ENCODE measurements at places on chromosomes 2 and 18. TPM values are rescaled to one million over a fixed set of nuclear protein-coding genes. Genes with fewer than 3 reads are reported as not detected.

DNA sequence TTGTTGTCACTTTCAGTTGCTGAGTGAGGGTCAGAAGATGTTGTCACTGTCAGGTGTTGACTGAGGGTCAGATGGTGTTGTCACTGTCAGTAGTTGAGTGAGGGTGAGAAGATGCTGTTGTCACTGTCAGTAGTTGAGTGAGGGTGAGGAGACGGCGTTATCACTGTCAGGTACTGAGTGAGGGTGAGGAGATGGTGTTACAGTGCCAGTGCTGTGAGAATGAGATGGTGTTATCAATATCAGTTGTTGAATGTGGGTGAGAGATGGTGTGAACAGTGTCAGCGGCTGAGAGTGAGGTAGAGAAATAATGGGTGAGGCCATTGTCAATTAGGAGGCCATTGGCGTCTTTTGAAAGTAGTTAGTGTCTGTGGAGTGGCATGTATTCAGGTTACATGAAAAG, 1.6 kb upstream of the ATP9B start:
- peaks cover 20% of the 10 kb centered on the region for H3K27me3 ChIP-seq
- peak overlapping the region; percentile 16 for H3K27ac ChIP-seq
- H3K4me1 ChIP-seq: peaks cover 14% of the 10 kb centered on the region
- peak overlapping the region; percentile 91 for H3K4me3 ChIP-seq
- DNase-seq: no peak
- H3K36me3 ChIP-seq: peaks cover 22% of the 10 kb centered on the region

- H3K27me3 ChIP-seq: peaks cover 6% of the 10 kb centered on the region
- peaks cover 5% of the 10 kb centered on the region for H3K36me3 ChIP-seq
- no peak for DNase-seq
- peaks cover 3% of the 10 kb centered on the region for H3K4me1 ChIP-seq
These were observed 3.4 kb upstream of the ASNSD1 start for GRCh38 chr2:189657867-189658266.

- peaks cover 11% of the 10 kb centered on the region for H3K4me1 ChIP-seq
- H3K36me3 ChIP-seq: peaks cover 4% of the 10 kb centered on the region
- peaks cover 6% of the 10 kb centered on the region for H3K27me3 ChIP-seq
These were observed 39.7 kb downstream of the RHOB start for GRCh38 chr2:20486571-20486970.

DNA sequence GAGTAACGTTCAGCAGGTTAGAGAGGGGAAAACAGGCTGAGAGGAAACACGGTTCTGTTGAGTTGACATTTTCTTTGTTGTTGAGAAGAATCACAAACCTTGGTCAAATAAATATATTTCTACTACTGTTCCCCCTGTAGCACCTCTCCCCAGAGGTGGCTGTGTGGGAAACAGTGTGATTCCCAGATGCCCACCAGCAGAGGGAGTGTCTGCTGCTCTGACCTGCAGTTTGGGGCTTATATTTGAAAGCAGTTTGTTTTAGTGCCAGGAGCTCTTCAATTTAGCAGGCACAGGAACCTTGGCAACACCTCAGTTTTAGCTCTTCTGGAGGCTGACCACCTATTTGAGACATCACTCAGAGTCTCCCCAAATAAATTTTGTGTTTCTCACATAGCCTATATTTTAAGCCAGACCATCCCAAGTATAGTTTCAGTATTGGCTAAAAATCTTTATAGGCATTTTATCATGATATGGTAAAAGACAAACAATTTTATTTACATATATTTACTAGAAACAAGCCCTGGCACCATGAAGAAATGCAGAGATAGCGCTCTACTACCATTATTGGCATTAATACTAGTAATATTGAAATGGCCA, 75.7 kb downstream of the PIK3C3 start:
- H3K27ac ChIP-seq: no peak overlapping the region
- H3K4me1 ChIP-seq: no peaks in the 10 kb centered on the region
- H3K36me3 ChIP-seq: peaks cover 6% of the 10 kb centered on the region
- H3K4me3 ChIP-seq: no peak overlapping the region
- no peaks in the 10 kb centered on the region for H3K27me3 ChIP-seq
- peak; percentile 56 for DNase-seq

DNA sequence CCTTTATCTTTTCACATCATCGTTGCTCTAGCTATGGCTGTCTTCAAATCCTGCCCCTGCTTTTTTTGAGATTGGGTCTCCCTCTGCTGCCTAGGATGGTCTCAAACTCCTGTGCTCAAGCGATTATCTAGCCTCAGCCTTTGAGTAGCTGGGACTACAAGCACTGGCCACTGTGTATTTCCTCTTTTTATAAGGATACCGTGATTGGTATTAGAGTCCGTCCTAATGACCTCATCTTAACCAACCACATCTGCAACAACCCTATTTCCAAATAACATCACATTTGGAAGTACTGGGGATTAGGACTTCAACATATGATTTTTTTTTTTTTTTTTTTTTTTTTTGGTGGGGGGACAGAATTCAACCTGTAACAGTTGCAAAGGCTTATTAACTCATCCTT, 9.1 kb downstream of the RESP18 start:
- H3K4me3 ChIP-seq: no peak overlapping the region
- no peak overlapping the region for H3K27ac ChIP-seq
- H3K4me1 ChIP-seq: no peaks in the 10 kb centered on the region
- no peaks in the 10 kb centered on the region for H3K36me3 ChIP-seq

GRCh38 chr2:187003038-187003554, 154.1 kb upstream of the ZSWIM2 start:
- H3K27ac ChIP-seq: no peak overlapping the region
- H3K4me3 ChIP-seq: no peak overlapping the region
- H3K4me1 ChIP-seq: no peaks in the 10 kb centered on the region
- H3K27me3 ChIP-seq: no peaks in the 10 kb centered on the region
- H3K36me3 ChIP-seq: peaks cover 12% of the 10 kb centered on the region

- peaks cover 3% of the 10 kb centered on the region for H3K36me3 ChIP-seq
- no peak for DNase-seq
- no peak overlapping the region for H3K4me3 ChIP-seq
- H3K27me3 ChIP-seq: no peaks in the 10 kb centered on the region
These were observed 9.4 kb downstream of the SH3RF3 start for GRCh38 chr2:109138449-109138848.

- H3K4me3 ChIP-seq: no peak overlapping the region
- H3K27ac ChIP-seq: peak overlapping the region; percentile 76
- H3K36me3 ChIP-seq: peaks cover 6% of the 10 kb centered on the region
- peaks cover 4% of the 10 kb centered on the region for H3K27me3 ChIP-seq
- DNase-seq: no peak
- H3K4me1 ChIP-seq: peaks cover 10% of the 10 kb centered on the region
These were observed 45.8 kb downstream of the PTPN2 start for GRCh38 chr18:12838178-12838634.

DNA sequence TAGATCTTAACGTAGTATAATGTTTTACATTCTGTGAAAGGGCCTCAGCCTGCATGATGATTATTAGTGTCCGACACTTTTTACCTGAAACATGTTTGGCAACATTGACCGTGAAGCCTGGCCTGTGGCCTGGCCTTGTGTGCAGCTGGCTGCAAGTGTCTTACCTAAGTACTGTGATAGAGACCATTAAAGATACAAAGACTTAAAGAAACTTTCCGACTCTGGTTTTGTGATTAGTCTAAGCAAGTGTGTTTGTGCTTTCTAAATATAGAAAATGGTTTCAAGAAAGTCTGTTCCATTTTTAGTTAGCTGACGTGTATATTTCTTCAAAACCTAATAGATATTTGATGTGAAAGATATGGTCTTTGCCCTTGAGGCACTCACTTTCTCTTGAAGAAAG, 601.8 kb downstream of the LRP1B start:
- H3K27ac ChIP-seq: no peak overlapping the region
- H3K4me3 ChIP-seq: no peak overlapping the region
- no peaks in the 10 kb centered on the region for H3K36me3 ChIP-seq
- H3K4me1 ChIP-seq: peaks cover 4% of the 10 kb centered on the region
- H3K27me3 ChIP-seq: no peaks in the 10 kb centered on the region

- no peaks in the 10 kb centered on the region for H3K36me3 ChIP-seq
- peaks cover 3% of the 10 kb centered on the region for H3K27me3 ChIP-seq
- H3K4me3 ChIP-seq: no peak overlapping the region
- H3K4me1 ChIP-seq: peaks cover 3% of the 10 kb centered on the region
- no peak for DNase-seq
- no peak overlapping the region for H3K27ac ChIP-seq
These were observed 4.6 kb downstream of the B3GNT7 start for GRCh38 chr2:231399853-231400680.

- H3K36me3 ChIP-seq: peaks cover 4% of the 10 kb centered on the region
- no peaks in the 10 kb centered on the region for H3K27me3 ChIP-seq
- no peak for DNase-seq
- peaks cover 16% of the 10 kb centered on the region for H3K4me1 ChIP-seq
- H3K27ac ChIP-seq: no peak overlapping the region
- no peak overlapping the region for H3K4me3 ChIP-seq
These were observed 144.3 kb downstream of the VAPA start for GRCh38 chr18:10057894-10058791.

GRCh38 chr2:20115902-20116301, 64.5 kb upstream of the LAPTM4A start:
- peaks cover 4% of the 10 kb centered on the region for H3K36me3 ChIP-seq
- no peak overlapping the region for H3K27ac ChIP-seq
- H3K27me3 ChIP-seq: peaks cover 6% of the 10 kb centered on the region
- H3K4me3 ChIP-seq: no peak overlapping the region
- H3K4me1 ChIP-seq: peaks cover 21% of the 10 kb centered on the region

DNA sequence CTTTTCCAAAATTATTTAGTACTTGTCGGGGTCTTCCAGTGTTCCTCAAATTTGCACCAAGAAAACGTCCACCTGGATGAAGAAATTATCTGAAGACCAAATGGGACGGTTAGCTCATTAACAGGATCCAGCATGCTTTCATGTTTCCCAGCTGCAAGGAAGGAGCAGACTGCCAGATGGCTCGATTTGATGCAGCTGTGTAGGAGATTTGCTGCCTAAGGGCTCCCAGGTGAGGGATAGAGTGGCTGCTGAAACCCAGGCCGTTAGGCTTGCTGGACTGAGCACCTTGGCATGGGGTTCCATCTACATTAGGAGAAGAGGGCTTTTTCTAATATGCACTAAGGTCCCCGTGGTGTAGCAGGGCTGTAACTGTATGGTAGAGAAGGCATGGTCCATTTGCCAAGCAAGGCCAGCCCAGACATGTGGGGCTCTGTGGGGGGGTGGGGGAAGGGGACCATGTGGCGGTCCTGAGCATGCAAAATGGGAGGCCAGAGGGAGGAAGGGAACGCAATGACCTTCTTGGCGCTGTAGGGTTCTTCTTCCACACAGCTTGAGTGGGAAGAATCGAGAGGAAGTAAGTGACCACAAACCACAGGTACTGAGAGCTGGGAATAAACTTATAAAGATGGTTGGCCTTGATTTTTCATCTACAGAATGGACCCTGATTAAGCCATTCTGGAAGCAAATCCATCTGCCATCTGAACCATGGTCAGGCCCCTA, 144.0 kb downstream of the TMEM163 start:
- peaks cover 11% of the 10 kb centered on the region for H3K27me3 ChIP-seq
- peaks cover 11% of the 10 kb centered on the region for H3K36me3 ChIP-seq

- H3K27ac ChIP-seq: no peak overlapping the region
- no peak overlapping the region for H3K4me3 ChIP-seq
- H3K36me3 ChIP-seq: no peaks in the 10 kb centered on the region
- H3K4me1 ChIP-seq: no peaks in the 10 kb centered on the region
These were observed 96.2 kb downstream of the MEIS1 start for GRCh38 chr2:66531155-66531554.

- H3K27ac ChIP-seq: no peak overlapping the region
- peaks cover 32% of the 10 kb centered on the region for H3K36me3 ChIP-seq
- H3K4me3 ChIP-seq: no peak overlapping the region
- H3K4me1 ChIP-seq: peaks cover 23% of the 10 kb centered on the region
- no peak for DNase-seq
These were observed 10.2 kb upstream of the TTC27 start for GRCh38 chr2:32617599-32618189.

- no peak overlapping the region for H3K27ac ChIP-seq
- DNase-seq: no peak
- no peaks in the 10 kb centered on the region for H3K36me3 ChIP-seq
- no peaks in the 10 kb centered on the region for H3K27me3 ChIP-seq
These were observed 254.1 kb downstream of the IKZF2 start for GRCh38 chr2:212897296-212897695.

DNA sequence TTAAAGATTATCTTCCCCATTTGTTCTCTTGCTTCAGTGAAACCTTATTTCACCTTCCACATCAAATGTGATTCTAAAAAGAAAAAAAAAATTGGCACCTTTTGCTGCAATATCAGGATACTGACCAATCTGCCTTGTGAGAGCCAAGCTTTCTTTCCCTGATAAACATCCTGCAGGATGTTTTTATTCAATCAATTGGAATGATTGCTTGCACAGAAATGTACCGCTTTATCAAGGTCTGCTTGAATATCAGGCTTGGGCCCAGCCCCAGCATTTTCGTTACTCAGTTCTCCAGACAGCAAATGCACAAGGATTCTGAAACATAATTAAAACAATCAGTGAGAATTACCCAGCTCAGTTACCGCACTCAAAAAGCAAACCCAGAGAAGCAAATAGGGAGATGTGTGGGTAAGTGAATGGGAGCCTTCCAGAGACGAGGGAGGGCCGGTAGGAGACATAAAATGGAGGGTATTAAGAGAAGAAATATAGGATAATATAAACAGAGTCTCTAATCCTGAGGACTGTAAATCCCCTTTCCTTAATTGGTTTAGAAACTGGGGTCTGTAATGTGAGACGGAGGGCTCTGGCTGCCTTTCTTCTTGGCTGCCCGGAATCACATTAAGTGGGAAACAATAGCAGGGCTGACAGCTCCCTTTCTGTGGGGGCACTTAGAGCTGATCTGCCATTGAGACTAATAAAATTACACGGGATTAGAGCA, 291.8 kb downstream of the ICOS start:
- no peak overlapping the region for H3K4me3 ChIP-seq
- H3K4me1 ChIP-seq: peaks cover 25% of the 10 kb centered on the region
- no peak for DNase-seq
- H3K36me3 ChIP-seq: no peaks in the 10 kb centered on the region

GRCh38 chr2:62713837-62714236, 8.3 kb downstream of the EHBP1 start:
- peaks cover under 1% of the 10 kb centered on the region for H3K36me3 ChIP-seq
- no peak overlapping the region for H3K27ac ChIP-seq
- peaks cover 3% of the 10 kb centered on the region for H3K4me1 ChIP-seq
- no peak overlapping the region for H3K4me3 ChIP-seq
- no peak for DNase-seq

GRCh38 chr2:191646163-191646902, 31.6 kb upstream of the NABP1 start:
- no peak overlapping the region for H3K4me3 ChIP-seq
- no peaks in the 10 kb centered on the region for H3K27me3 ChIP-seq
- DNase-seq: no peak
- no peaks in the 10 kb centered on the region for H3K36me3 ChIP-seq
- no peaks in the 10 kb centered on the region for H3K4me1 ChIP-seq
- H3K27ac ChIP-seq: no peak overlapping the region

MROH2A gene
- total RNA-seq: 0.31 TPM

RNF152 gene
- total RNA-seq: 4.1 TPM

OSR1 gene
- total RNA-seq: 0.26 TPM

CHRNG gene
- not detected for total RNA-seq

DPY30 gene
- total RNA-seq: 70.1 TPM

PRADC1 gene
- 24.1 TPM for total RNA-seq

SKA1 gene
- total RNA-seq: 4.7 TPM

IL1RL2 gene
- total RNA-seq: not detected

SCG2 gene
- total RNA-seq: 0.23 TPM

MCFD2 gene
- 121 TPM for total RNA-seq

CFAP221 gene
- total RNA-seq: 1.1 TPM

SERPINB4 gene
- 0.41 TPM for total RNA-seq

GAREM2 gene
- 4.6 TPM for total RNA-seq

PROM2 gene
- total RNA-seq: 0.62 TPM

ACADL gene
- total RNA-seq: not detected

ATP6V1B1 gene
- total RNA-seq: not detected

IL36B gene
- total RNA-seq: not detected

INPP5D gene
- total RNA-seq: 79.2 TPM

TLX2 gene
- not detected for total RNA-seq

IDH1 gene
- total RNA-seq: 171 TPM

All from endothelial cell (in vitro differentiated cells).